Skin of body (tissue), 3 donors: ENCODE measurements at places on chromosomes 13 and 19. TPM values are rescaled to one million over a fixed set of nuclear protein-coding genes. Genes with fewer than 3 reads are reported as not detected.
A peak's percentile ranks its signal among the peaks of the same experiment; 100 is the strongest.

Gene PPM1N
- 1.7 TPM for total RNA-seq

- DNase-seq: no peak
These were observed 3.8 kb downstream of the TARM1 start for GRCh38 chr19:54077334-54077733.

GRCh38 chr13:27077451-27077850, 94.2 kb downstream of the USP12 start:
- peak; percentile 36 for DNase-seq

Gene TIMM44
- total RNA-seq: 36.3 TPM

- no peak for DNase-seq
These were observed 70.8 kb downstream of the LNX2 start for GRCh38 chr13:27549406-27549981.

Gene GIPR
- 25.7 TPM for total RNA-seq

DNA sequence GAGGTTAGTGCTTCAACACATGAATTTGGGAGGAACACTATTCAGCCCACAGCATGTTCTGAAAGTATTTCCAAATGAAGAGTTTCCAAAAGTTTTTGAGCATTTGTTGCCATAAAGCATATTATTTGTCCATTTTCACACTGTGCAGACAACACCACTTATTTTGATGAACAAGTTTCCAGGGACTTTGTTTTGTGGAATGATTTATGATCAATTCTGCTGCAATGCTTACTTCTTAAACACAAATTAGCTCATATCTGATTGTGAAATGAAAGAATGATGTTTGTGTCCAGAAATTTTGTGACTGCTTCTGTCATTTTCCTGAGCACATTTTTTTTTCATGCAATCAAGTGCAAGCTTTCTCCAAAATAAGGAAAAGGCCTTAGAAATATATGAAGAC, 205.3 kb downstream of the RAP2A start:
- peak; percentile 82 for DNase-seq

Gene CEACAM1
- 3.5 TPM for total RNA-seq

Gene PABPC3
- total RNA-seq: 0.10 TPM

DNA sequence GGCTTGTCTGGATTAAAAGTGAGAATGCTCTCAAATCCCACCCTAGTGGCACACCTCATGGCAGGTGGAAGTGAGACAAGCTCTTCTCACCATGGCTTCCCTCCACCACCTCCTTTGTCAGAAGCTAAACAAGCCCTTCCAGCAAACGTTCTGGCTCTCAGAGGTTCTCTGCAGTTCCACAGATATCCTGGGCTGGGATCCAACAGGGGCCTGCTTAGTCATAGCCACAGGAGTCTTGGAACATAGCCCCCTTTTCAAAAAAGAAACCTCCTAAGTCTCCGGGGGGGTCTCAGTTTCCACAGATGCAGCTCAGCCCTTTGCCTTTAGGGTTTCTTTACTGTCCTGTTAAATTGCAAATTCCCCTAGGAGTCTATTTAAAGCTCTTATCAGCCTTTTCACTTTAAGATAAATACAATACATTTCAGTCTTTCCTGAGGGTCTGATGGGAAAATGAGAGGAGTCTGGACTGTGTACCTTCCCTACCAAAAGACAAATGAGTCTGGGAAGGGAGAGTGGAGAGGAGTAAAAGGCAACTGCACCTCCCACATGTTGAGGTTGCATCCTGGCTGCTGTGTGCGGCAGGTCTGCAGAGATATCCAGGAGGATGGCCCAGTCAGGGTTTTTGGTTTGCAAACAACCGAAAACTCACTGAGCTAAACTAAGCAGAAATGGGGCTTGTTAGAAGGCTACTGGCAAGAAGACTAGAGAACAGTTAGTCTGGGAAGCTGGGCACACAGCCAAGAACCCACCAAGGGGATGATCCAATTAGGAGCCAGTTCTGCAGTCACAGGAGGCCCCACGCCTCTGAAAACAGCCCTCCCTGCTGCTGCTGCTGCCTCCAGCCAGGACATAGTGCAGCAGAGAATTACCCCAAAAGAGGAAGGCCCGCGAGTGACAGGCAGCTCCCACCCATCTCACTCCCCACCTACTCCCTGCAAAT, 41.4 kb upstream of the SERP2 start:
- peak; percentile 75 for DNase-seq

- DNase-seq: no peak
These were observed 13.6 kb upstream of the ZNF610 start for GRCh38 chr19:52322429-52322828.

DNA sequence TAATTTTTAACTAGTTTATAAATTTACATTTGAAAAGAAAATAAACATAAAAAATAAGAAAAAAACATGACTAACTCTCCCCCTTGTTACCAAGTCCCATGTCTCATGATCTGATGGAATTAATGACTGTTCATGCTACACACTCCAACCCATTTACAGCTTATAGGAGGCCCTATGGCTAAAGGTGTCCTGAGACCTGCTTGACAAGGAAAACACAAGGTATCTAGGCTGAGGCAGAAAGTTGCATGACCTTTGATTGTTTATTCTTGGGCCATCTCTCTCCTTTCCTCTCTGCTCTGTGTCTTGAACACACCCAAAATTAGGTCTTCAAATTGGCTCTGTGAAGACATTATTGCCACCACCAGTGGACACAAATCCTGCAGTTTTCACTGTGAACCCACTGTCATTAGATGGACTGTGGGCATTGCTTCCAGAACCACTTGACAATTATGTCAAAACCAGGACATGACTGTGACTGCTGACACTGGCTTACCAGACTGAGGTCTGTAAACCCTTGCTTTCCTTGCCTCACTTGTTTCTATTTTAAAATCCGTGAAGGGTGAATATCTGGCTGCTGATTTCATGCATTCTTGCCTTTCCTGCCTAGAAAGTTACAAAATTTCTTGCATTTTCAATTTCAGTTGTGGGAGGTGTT, 386.5 kb upstream of the SPRY2 start:
- DNase-seq: no peak

Gene IL17D
- total RNA-seq: 5.9 TPM

GRCh38 chr19:31139871-31140505, 209.2 kb downstream of the TSHZ3 start:
- peak; percentile 21 for DNase-seq

GRCh38 chr13:75174481-75174880, 307.5 kb downstream of the TBC1D4 start:
- no peak for DNase-seq

GRCh38 chr13:99962242-99962641, 9.3 kb downstream of the ZIC5 start:
- no peak for DNase-seq

Gene SEMA6B
- 5.0 TPM for total RNA-seq

Gene COL4A1
- total RNA-seq: 740 TPM

Gene CCDC70
- total RNA-seq: not detected

- no peak for DNase-seq
These were observed 29.9 kb upstream of the C1QTNF9 start for GRCh38 chr13:24279327-24280110.

GRCh38 chr19:46660008-46660517, 919 bp downstream of the DACT3 start:
- no peak for DNase-seq

DNA sequence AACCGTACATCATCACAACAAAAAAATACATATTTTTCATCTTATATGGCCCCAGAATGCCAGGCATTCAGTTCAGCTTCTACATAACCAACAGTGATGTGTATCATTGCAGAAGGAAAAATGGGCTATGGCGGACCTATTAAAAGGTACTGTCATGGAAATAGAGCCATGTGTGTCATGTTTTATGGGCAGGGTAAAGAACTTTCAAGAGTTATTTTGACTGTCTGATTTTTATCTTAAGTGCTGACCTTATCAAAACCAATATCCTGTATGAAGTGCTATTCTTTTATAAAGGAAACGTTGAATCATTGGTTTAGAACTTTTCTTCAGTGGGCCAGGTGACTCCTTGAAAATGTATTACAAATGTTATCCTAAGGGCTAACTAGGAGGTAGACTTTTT, 9.9 kb downstream of the ZNF507 start:
- DNase-seq: no peak

Gene PEG3
- 37.3 TPM for total RNA-seq

GRCh38 chr13:114203536-114203935, 24.5 kb downstream of the CFAP97D2 start:
- no peak for DNase-seq

GRCh38 chr13:107969546-107969945, 245.8 kb downstream of the LIG4 start:
- no peak for DNase-seq

Gene ZNF541
- total RNA-seq: 0.10 TPM

DNA sequence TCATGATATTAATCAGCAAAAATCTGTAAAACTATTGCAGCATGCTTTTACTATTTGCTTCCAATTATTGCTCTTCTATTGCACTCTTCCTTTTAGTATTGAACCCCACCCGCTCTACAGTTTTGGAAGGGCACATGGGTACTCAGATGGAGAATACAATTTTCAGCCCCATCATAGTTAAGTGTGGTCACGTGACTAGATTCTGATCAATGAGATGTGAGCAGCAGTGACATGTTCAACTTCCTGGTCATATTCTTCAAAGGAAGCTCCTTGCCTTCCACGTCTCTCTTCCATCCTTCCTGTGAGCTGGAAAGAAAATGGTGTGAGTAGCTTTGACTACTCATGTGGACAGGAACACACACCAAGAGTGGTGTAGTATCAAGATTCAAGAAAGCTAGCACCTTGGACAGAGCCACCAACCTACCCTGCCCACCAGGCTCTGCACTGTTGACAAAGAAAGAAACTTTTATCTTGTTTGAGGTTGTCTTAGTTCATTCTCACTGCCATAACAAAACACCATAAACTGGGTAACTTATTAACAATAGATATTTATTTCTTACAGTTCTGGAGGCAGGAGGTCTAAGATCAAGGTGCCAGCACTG, 3.8 kb upstream of the FGF14 start:
- DNase-seq: no peak

DNA sequence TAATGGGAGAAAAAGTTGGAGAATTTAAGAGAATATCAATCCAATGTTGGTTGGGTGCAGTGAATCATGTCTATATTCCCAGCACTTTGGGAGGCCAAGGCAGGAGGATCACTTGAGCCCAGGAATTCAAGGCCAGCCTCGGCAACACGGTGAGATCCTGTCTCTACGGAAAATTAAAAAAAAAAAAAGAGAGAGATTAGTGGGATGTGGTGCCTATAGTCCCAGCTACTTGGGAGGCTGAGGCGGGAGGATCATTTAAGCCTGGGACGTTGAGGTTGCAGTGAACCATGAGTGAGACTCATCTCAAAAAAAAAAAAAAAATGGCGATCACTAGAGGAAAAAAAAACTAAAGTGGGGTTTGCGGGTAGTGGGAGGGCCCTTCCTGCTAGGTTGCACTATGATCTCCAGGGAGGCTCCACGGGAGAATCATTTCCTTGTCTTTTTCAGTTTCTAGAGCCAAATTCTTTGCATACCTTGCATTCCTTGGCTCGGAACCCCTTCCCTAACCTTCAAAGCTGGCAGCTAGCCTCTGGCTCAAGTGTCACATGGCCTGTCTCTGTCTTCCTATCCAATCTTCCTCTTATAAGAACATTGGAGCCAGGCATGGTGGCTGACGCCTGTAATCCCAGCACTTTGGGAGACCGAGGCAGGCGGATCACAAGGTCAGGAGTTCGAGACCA, 5.8 kb upstream of the ERCC2 start:
- no peak for DNase-seq

DNA sequence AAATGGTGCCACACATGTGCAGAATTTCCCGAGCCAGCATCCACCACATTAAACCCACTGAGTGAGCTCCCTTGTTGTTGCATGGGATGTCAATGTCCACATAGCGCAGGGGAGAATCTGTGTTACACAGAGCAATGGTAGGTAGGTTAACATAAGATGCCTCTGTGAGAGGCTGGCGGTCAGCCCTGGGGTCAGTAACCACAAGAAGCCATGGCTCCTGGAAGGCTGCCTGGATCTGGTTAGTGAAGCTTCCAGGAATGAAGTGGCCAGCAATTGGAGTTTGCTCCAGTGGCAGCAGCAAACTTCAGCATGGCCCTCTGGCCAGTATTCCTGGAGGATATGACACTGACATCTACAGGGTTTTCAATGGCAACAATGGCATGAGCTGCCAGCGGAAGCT, 37.0 kb upstream of the PCDH9 start:
- DNase-seq: no peak

GRCh38 chr13:109007946-109008345, 378.5 kb downstream of the MYO16 start:
- no peak for DNase-seq

Gene TMPRSS9
- 0.20 TPM for total RNA-seq

GRCh38 chr13:19981685-19982238, 23.2 kb downstream of the ZMYM2 start:
- DNase-seq: no peak

Gene OR4F17
- not detected for total RNA-seq

GRCh38 chr19:2149980-2150793, 1.2 kb downstream of the AP3D1 start:
- no peak for DNase-seq

- no peak for DNase-seq
These were observed 288.3 kb downstream of the KCTD12 start for GRCh38 chr13:76597868-76598267.

DNA sequence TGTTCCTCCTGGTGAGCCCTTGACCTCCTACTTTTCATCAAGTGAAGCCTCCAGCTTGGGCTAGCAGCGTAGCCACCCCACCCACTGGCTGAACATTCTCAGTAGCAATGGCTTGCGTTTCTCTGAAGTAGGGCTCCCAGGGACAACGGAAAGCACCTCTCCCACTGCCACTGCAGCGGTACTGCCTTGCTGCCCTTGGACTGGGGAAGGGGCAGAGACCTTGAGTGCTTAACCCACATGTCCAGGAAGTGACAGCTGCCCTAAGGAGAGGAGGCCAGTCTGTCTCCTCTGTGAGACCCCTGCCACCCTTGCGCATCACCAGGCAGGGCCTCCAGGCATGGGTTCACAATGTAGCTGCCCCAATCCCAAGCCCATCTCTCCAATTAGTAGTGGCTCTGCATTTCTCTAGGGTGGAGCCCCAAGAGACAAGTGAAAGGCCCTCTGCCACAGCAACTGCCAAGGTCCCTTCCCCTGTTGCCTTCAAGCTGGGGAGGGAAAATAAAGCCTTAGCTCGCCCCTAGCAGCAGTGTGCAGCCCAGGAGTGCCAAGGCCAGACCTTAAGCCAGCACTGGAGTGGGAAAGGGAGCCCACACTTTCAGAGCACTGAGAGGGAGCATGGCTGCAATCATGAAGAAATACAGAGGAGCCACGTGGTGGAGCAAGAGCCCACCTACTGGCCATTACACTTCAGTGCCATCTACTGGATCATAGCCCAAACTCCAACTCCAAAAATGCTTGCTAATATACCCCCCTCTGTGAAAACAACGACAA, 175.9 kb upstream of the TRPC4 start:
- DNase-seq: no peak

DNA sequence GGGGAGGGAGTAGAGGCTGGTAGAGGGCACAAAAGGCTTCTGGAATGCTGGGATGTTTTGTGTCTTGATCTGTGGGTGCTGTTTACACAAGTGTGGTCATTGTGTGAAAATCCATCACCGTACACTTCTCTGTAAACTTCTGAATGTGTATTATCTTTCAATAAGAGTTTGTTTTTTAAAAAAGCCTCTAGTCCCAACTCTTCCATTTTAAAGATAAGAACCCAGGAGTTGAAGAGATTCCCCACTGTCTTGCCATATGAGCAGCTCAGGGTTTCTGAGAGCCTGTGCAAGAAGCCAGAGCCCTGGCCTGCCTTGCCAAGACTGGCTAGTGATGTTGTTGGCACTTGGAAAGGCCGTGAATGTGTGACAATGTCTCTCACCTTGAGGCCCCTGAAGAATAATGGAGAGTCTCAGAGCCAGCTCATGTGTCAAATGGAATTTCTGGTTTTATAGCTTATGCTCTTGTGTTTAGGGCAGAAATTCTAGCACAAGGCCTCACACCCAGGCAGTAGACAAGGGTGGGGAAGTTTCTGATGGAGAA, 57.5 kb upstream of the NPAS1 start:
- DNase-seq: no peak

GRCh38 chr13:53050151-53050550, 21.5 kb downstream of the OLFM4 start:
- no peak for DNase-seq
